Stimulated activated CD4-positive, alpha-beta T cell treated with anti-CD3 and anti-CD28 coated beads, Interleukin-15, amount 100 ng/mL, for 1 hour (primary cell): ENCODE measurements at places on chromosomes 2 and 18.

DNA sequence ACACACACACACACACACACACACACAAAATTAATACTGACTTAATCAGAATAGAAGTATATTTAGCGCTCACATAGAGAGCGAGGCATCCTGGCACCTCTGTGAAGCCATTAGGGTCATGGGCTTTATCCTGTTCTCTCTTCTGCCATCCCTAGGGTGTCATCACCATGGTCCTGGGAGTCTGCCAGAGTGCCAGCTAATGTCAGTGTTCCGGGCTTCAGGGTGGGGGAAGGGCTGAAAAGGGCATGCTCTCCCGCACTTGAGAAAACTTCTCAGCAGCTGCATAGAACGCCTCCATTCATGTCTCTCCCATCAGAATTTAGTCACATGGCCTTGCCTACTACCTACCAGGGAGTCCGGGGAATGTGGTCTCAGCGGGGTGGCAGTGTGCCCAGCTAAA, 19.7 kb upstream of the DYNC2LI1 start:
- DNase-seq = no peak

DNA sequence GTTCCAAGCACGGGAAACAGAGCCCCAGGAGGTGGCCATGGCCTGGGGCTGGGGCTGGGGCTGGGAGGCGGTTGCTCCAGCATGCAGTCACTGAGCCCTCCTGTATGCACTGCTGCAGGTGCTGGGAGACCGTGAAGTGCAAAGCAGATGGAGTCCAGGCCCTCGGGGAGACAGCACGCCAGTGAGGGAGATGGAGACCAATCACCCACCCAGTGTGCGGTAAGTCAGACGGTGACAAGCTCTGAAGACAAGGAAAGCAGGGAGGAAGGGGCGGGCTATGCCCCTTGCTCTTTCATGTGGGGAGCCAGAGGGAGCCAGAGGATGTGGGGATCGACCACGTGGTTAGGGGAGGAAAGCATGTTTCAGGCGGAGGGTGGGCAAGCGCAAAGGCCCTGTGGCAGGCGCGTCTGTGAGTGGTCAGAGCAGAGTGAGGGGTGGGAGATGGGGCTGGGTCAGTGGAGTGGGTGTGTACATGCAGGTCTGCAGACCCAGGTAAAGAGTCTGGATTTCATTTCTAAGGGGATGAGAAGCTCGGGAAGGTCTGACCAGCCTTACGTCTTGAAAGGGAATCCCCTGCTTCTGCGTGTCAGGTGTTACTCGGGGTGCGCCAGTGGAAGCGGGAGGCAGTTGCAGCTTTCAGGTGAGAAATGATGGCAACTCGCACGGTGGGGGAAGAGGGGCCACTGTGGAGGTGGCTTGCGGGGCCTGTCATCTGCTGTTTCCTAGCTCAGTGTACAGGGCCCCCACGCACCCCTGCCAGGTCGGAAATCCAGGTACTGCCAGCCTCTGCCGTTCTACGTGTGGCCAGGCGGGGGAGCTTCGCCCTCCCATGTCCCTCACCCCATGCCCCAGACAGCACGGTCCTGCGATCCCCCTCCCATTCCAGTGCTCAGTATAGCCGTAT, 19.4 kb downstream of the RRM2 start:
- DNase-seq = no peak

DNA sequence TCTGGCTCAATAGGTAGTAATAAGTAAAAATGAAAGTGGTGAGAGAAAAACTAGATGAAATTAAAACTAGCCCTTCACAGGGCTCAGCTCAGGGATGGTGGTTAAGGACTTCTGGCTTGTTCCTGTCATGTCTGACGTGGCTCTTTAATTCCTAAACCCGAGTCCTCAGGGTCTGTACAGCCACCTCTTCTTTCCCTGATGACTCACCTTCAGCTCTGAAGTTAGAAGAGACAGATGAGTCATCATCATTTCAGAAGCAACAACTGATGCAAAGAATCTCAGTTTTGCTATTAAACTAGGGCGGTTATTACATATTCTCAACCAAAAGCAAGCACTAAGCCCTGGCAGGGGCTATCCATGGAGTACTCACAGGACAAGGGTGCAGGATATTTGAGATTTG, 24.0 kb upstream of the ITGB6 start:
- no peak for DNase-seq

- no peak for DNase-seq
Measured at GRCh38 chr2:189534854-189535832, 45.4 kb downstream of the SLC40A1 start.

- DNase-seq = no peak
Measured at GRCh38 chr2:209113026-209113425, 310.8 kb upstream of the MAP2 start.

GRCh38 chr18:79941473-79942119, 9.9 kb downstream of the SLC66A2 start:
- DNase-seq = no peak

GRCh38 chr2:145026456-145027455, 506.8 kb upstream of the ZEB2 start:
- no peak for DNase-seq
